ENCODE measurements at places on chromosomes 5 and 9.

- no peak for DNase-seq
Observed at GRCh38 chr5:125267636-125268248, 521.3 kb upstream of the ZNF608 start.

GRCh38 chr9:98908897-98909634 lies 34.6 kb upstream of the COL15A1 start:
- DNase-seq, result no peak

DNA sequence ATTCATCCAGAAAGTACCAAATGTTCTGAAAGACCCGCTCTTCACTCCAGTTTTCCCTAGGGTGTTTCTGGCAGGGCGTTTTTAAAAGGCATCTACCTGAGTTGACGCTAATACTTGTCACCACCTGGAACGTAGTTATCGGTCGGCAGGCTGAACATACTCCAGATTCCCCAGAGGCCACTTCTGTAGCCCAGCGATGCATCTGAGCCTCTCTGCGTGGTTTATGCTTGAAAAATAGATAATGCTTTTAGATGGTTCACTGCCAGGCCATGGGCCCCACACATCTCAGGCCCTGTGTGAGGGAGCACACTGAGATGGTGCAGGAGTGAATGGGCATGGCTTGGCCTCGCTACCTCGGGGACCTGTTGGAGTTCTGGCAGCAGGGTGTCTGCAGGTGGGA lies 33.0 kb upstream of the NCS1 start:
- DNase-seq, result no peak

- DNase-seq, result no peak
Observed at GRCh38 chr5:54018438-54018837, 291.9 kb downstream of the ARL15 start.

DNA sequence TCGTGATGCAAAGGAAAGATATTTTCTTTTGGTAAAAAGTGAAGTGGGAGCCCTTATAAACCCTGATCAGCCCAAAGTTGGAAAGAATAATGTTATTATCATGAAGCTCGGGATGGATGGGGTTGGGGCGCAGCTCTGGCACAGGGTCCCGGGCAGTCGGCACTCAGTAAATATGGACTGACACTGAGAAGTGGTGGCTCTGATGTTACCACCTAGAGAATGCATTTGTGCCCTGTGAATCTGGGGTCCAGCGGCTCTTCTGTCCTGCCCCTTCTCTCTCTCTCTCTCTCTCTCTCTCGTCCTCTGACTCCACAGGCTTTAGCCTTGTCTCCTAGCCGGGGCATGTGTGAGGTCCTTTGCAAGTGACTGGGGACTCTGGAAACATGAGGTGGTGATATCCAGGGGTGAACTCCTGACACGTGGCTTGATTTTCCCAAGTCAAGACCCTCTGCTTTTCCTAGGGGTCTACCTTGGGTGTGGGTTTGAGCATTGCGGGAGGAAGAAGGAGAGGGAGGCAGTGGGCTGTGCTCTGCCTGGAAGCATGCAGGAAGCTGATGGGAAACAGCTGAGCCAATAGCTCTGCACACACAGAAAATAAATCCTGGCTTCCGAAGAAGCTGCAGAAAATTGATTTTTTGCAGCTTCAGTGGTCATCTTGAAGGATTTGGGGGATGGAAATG lies 162.7 kb downstream of the MACROH2A1 start:
- DNase-seq, result peak; percentile 2

GRCh38 chr5:176692326-176692725 lies 45.0 kb downstream of the TSPAN17 start:
- DNase-seq, result no peak

- DNase-seq, result no peak
Observed at GRCh38 chr5:21063146-21063545, 1075.1 kb upstream of the CDH18 start.

DNA sequence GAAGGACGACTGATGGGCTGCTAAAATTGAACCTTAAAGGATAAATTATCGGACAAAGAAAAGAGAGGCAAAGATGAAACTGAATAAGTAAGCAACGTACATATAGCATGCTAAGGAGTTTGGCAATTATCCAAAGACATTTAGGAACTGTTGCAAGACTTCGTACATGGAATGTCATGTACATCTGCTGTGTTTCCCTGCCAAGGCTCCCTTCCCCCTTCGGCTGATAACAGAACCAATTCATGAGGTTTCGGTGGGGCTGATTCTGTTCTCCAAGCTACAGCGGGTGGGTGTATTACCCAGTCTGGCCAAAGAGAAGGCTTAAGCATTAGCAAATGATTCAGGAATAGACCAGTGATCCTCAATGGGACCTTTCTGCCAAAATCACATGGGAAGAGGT lies 190.9 kb upstream of the FREM1 start:
- DNase-seq, result no peak

GRCh38 chr9:38149647-38150046 lies 80.6 kb upstream of the SHB start:
- no peak for DNase-seq

GRCh38 chr5:127961763-127962145 lies 121.8 kb upstream of the SLC12A2 start:
- no peak for DNase-seq

DNA sequence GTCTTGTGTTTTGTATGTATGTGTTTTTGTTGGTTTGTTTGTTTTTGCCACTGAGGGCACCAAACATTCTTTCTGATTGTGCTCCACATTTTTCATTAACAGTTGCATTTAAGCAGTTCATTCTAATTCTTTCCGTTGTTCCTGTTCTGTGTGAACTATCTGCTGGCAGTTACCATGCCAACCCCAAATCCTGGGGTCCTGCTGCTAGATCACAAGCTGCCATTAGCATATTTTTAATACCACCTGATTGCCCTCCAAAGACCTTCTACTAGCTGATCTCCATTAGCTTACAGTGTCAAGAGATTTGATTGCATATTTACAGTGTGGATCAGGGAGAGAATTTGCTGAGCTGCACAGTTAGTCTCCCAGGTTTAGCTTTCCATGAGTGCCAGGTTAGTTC lies 40.6 kb upstream of the STARD4 start:
- DNase-seq, result no peak

DNA sequence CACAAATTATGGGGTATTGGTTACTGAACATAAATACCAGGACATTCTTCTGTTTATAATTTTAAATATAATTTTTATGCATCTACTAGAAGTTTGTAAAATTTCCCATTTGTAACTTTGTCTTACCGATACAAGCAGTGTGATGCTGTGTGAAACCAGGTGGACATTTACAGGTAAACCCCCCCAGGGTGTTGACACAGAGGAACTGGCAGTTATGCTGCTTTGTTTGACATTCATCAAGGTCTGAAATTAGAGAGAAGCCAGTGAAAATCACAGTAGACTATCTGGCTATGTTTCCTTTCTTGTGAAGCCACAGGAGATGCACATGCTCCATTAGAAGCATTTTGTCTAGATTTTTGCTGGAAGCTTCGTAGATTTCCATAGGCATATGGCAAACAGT lies 190.9 kb downstream of the SLC12A2 start:
- DNase-seq, result no peak

GRCh38 chr5:141524604-141525597 lies 36.0 kb downstream of the PCDHGC5 start:
- DNase-seq, result peak; percentile 87

DNA sequence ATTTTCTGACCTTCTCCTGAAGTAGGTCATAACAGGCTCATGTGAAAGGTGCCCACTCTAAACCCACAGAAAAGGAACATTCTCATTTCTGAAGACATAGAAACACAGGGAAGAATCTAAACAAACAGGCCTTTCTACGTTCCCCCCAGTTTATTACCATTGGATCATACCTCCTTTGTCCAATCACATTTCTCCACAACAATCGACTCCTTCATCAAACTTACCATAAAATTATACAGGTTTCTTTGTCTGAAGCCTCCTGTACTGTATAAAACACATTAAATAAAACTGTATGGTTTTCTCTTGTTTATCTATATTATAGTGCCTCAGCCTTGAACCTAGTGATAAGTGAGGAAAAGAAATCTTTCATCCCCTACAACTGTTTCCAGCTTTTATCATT lies 340.7 kb downstream of the ENC1 start:
- no peak for DNase-seq

DNA sequence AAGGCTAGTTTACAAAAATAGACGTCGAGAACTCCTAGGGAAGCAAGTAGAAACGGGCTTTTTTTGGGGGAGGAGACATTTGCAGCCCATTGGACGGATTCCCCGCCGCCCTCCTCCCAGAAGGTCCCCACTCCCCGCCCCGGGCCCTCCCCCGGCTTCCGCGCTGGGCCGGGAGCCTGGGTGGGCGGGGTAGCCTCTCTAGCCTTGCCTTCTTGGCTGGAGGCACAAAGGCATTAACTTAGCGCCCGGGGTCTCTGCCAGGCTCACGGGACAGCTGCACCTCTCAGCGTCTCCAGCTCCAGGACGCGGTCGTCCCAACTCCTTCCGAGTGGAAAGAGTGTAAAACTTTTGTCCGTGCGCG lies at the start of gene DMRTA1:
DMRTA1 (plus strand) TSS at position 236 of the 361 bp plus-strand sequence. CDS start 242 bp downstream, outside the sequence.
- peak; percentile 33 for DNase-seq

- DNase-seq, result no peak
Observed at GRCh38 chr5:150167908-150168307, 1.3 kb downstream of the CDX1 start.

- peak; percentile 69 for DNase-seq
Observed at GRCh38 chr5:91049800-91050199, 333.3 kb downstream of the ARRDC3 start.

- no peak for DNase-seq
Observed at GRCh38 chr5:179382486-179382885, 37.2 kb upstream of the ADAMTS2 start.

- no peak for DNase-seq
Observed at GRCh38 chr5:79955941-79956670, 35.0 kb downstream of the MTX3 start.
